Iris pigment epithelial cell (primary cell): ENCODE measurements at places on chromosomes 5 and 9.

GRCh38 chr5:113447498-113448050 lies 12.8 kb upstream of the TSSK1B start:
- DNase-seq, result no peak

DNA sequence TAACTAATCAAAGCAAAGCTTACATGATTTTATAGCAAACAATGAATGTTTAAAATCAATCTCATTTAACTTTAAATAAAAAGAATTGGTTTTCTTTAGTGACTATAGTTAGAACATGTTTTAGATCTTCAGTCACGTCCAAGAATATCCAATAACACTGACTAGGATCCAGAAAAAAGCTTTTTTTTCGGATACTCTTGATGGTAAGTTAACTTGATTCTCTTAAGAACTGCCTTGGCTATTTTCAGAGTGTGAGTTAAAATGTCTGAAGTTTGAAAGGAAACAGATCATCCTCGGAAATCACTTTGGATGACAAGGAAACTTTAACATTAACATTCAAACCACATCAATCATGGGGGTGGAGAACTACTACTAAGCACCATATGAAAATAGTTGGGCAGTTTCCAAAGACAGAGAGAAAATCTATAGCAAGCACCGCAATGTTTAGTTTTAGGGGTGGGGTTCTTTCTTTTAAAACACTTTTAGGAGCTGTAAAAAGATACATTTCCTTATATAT lies 83.7 kb upstream of the SLC27A6 start:
- no peak for DNase-seq

DNA sequence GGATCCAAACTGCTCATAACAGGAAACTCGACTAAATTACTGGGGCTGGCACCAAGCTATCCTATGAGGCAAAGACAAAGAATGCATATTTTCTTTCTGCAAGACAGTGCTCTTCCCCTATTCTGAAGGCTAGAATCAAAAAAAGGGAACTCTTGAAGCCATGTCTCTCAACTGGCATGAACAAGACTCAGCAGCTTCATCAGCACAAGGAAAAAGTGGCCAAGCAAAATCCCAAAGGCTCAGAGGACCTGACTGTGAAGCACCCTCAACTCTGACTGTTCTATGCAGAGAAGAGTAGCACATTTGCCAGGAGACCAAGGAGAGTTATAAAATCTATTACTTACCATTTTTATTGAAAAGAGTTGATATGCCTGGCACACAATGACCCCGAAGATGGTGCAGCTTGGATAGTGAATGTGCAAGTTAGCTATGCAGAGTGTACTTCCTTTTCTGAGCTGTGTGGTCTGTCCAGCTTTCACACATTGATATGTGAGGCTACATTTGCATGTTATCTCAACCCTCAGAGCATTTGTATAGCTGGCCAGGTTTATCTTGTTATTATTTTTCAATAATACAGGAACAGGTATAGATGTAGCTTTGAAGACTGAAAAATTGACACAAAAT lies 51.0 kb upstream of the FYB1 start:
- DNase-seq, result no peak

DNA sequence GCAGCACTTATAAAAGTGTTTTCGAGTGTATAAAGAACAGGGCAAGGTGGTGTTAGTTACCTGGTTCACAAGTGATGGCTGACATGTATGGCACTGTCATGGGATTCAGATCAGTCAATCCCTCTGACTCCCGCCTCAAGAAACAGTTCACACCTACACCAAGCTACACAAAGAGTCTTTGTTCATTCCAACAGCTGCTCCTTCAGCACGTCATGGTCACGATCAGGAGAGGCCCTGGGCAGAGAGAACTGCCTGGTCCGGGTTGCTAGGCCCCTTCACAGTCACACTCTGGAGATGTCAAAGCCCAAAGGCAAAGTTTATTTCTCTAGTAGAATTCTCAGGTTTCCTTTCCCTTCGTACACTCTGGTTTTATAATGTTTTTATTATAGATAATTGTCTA lies 426.7 kb downstream of the ZSWIM6 start:
- no peak for DNase-seq

DNA sequence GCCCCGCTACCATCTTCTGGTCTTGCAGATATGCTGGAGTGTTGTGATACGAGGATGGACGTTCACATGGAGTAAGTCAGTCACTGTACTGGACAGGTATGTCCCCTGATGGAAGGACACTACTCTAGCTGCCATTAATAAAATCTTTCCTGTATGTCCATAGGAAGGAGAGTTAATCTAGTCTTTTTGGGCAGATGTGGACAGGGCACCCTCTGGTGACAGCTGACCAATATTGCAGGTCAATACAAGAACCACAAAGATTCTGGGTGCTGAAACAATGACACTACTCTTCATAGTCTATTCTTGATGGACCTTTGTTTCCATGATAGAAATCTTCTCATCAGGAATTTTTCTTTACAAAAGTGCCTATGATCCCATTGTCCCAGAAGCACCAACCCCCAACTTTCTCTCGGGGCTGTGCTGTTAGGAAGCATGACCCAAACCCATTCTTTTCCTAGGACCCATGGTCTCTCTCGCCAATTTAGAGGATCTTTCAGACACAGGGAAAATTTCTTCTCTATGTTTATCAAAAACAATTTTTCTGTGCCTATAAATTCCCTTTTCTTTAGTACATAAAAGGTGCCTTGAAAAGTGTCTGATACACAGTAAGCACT lies 376.9 kb downstream of the DTWD2 start:
- peak; percentile 14 for DNase-seq

DNA sequence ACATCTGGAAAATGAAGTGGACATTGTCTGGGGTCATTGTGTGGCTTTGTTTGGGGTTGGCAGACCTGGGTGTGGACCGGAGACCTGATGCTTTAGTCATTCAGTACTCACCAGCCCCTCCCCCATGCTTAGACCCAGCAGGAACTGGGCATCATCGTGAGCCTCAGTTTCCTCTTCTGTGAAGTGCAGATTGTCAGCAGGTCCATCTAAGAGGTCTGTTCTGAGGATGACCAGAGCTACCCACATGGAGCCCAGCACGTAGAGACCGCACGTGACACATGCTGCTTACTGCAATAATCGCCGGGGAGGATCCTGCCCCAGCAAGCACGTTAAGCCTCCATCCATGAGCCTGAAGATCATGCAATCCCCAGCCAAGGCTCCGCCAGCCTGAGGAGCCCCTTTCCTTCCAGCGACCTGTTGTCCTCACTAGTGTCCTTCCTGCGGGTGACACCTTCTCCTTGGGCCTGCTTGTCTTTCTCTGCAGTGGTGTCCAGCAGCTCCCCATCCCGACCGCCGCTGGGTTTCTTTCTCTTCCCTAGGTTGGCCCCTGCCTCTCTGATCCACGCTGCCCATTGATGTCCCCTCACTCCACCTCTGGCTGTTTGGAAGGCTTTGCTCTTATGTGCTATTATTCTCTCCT lies 26.7 kb upstream of the IRX4 start:
- DNase-seq, result no peak

DNA sequence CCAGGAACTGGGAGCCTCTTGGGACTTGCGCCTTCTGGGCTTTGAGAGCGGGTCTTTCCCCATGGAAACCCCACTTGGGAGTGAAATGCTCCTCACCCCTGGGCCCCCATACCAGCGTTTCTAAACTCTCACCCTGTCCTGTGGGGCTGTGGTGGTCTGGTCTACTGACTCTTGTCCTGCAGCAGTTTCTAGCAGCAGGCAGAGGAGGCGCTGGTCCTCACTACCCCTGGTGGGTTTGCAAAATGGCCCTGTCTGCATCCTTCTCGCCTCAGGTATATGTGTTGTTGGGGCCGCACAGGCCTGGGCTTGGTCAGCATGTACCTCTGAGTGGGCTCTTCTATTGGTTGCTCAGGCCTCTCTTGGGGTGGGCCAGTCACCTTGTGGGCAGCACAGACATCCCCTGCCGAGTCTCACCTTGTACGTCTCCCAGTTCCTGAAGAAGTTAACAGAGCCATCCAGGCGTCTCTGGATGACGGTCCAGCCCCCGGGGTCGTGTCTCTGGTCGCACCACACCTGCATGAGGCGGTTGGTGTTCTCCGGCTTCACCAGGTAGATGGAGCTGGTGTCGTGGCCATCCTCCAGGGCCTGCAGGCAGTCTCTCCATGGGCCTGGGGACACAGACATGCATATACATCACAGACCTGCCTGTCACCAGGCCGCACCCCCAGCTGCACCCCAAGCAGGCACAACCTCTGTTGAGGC lies 29.0 kb downstream of the ANGPTL2 start:
- no peak for DNase-seq

DNA sequence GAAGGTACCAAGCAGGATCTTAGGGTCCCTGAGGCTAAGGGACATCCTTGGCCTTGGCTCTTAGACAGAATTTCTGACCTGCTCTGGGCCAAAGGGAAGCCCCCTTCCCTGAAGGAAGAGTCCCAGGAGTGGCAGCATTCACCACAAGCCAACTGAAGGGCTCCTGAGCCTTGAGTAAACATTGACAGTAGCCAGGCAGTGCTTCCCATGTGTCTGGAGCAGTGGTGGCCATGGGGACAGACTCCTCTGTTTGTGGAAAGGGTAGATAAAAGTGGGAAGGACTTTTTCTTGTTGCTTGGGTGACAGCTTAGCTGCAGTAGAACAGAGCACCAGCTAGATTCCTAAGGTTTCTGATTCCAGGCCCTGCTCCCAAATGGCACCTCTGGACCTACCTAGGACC lies 61.4 kb upstream of the VLDLR start:
- DNase-seq, result no peak

DNA sequence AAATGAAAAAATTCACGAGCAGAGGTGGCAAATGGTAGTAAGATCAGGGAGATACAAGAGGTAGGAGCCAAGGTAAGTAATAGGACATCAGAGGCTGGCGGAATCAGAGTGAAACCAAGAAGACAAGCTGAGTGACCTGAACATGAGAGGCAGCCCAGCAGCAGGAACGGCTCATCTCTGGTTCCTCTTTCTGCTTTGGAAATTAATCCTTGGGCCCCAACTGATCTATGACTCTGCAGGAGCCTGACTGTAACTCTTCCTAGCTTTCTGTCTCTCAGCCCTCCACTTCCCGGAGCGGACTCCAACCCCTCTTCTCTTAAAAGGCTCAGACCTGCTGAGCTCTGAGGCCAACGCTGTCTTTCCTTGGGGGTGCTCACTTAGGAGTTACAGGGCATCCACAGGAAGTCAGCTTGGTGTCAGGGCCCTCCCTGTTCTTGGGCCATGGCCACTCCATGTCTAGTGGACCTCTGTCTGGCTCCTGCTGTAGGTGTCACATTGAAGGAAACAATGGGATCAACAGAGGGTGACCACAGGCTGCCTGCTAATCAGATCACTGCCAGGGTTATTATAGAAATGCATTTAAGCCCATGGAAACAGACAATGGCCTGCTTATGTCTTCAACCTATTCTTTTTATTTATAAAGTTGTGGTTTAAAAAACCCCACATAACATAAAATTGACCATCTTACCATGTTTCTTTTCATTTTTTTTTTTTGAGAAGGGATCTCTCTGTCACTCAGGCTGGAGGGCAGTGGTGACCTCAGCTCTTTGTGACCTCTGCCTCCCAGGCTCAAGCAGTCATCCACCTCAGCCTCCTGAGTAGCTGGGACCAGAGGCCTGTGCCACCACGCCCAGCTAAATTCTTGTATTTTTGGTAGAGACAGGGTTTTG lies 22.5 kb upstream of the SHB start:
- DNase-seq, result no peak

DNA sequence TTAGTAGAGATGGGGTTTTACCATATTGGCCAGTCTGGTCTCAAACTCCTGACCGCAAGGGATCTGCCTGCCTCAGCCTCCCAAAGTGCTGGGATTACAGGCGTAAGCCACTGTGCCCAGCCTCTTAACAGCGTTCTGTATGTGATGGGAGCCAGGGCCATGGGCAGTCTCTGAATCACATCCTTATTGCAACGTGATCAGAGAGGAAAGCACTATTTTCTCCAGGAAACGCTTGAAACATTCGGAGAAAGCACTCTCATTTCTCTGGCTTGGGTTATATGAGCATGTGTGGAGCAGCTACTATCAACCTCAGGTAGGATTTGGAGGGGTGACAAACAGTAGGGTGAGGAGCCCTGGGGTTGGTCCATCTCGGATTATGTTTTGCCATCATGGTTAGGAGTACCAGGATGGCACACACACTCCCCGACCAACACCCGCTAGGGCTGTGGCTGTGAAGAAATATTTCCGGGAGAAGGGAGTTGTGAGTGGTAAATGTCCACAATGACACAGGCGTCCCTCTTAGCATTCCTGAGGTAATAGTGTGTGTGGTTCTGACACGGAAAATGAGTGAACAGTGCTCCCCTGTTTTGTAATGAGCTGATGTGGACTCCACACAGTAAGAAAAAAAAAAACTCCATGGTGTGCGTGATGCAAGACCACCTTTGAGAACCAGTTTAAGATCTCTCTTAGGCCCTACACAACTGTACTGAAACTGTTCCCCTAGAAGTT lies 406.2 kb upstream of the ZNF608 start:
- no peak for DNase-seq

DNA sequence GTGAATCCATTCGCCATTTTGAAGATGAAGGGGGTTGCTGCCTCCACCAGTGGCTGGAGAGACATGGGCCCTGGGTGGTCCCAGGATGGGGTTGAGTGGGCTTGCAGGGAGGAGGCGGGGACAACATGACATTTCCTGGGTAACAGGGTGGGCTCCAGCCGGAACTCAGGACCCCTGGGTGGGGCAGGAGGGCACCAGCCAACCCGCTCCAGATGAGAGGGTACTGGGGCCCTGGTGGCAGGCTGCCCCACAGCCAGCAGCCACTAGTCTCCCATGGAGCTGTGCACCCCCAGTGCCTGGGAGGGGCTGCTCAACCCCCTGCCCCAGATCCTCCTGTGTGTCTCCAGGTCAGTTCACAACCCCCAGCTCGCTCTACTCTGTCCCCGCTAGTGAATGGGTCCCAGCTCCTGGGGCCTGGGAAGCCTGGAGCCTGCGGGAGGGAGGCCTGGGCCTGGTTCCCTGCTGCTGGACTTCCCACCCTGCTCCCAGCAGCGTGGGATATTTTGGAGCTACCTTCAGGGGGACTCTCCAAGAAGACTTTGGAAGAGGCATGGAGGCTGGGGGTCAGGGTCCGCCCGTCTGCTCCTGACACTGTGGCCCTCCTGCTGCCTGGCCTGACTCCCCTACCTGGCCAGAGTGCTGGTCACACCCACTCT lies 55.9 kb downstream of the AHRR start:
- DNase-seq, result no peak

DNA sequence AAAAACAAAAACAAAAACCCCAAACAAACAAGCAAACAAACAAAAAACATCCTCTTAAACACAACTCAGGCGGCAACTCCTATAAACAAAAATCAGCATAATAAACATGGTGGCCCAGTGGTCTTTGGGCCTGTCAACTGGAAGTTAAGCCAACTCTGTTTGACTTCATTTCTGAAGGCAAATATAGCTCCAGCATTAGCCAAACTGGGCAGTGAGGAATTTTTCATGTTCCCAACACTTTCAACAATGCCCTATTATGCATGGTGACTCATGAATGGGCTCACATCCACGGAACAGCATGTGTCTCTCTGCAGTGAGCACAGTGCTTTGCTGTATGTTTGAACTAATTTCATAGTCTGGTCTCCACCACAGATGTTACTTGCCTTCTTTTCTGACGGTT lies 143.9 kb upstream of the STC2 start:
- DNase-seq, result peak; percentile 97

GRCh38 chr9:99050292-99050911 lies 54.5 kb upstream of the TGFBR1 start:
- DNase-seq, result peak; percentile 69
